Peyer's patch (tissue), 4 donors: ENCODE measurements at places on chromosomes 3 and 15. TPM values are rescaled to one million over a fixed set of nuclear protein-coding genes. Genes with fewer than 3 reads are reported as not detected.

- H3K4me3 ChIP-seq, result no peak overlapping the region
- H3K27me3 ChIP-seq, result no peaks in the 10 kb centered on the region
- H3K27ac ChIP-seq, result no peak overlapping the region
- no peak for DNase-seq
- H3K36me3 ChIP-seq, result peaks cover 11% of the 10 kb centered on the region
- no peaks in the 10 kb centered on the region for H3K4me1 ChIP-seq
Observed at GRCh38 chr3:123568875-123569274, 16.0 kb downstream of the HACD2 start.

DNA sequence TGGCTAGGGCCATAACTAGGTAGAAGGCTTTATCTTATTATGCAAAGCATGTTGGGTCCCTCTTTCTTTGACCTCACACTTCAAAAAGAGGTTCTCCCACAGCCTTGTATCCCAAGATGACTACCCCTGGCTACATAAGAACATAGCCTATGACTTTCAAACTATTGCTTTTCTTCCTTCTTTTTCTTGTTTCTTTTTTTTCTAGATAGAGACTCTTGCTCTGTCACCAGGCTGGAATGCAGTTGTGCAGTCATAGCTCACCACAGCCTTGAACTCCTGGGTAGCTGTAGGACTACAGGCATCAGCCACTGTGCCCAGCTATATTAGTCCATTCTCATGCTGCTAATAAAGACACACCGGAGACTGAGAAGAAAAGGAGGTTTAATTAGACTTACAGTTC, 47.2 kb downstream of the DIPK2A start:
- no peak for DNase-seq
- H3K27ac ChIP-seq, result no peak overlapping the region
- no peak overlapping the region for H3K4me3 ChIP-seq
- H3K4me1 ChIP-seq, result no peaks in the 10 kb centered on the region

DNA sequence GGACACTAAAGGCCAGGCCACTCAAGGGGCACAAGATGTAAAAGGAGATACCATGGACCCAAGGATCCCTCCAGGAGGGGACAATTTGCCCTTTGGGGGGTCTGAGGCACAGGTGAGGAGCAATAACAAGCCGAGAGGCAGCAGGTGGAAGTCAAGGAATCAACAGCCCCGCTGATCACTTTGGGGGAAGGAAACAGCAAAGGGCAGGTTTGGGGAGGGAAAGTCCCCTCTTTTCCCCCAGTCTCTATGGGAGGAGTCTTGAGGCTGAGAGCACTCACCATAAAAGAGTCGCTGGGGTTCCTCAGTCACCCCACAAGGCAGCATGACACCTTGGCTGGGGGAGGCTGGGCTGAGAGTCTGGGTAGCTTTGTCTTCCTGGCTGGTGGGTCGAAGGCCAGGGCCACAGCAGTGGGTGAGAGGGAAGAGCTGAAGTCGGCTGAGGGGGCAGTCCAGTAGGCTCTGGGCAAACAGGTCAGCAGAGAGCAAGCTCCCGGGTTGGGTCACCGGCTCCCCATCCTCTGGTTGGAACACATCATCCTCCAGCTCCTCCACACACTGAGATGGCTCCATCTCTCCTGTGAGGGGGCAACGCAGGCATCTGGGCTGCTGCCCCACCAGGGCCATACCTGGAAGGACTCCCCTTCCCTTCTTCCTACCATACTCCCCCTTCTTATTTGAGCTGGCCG, 3.0 kb downstream of the BMF start:
- DNase-seq, result peak; percentile 45
- peak overlapping the region; percentile 94 for H3K27ac ChIP-seq
- no peak overlapping the region for H3K4me3 ChIP-seq
- H3K4me1 ChIP-seq, result peaks cover 61% of the 10 kb centered on the region
- H3K27me3 ChIP-seq, result no peaks in the 10 kb centered on the region
- no peaks in the 10 kb centered on the region for H3K36me3 ChIP-seq

Gene PODXL2
- 15.6 TPM for total RNA-seq

Gene SLC12A1
- not detected for total RNA-seq

Gene NR2E3
- total RNA-seq, result 1.3 TPM
